Large intestine (tissue), 12 donors: ENCODE measurements at places on chromosomes 1 and 21. TPM values are rescaled to one million over a fixed set of nuclear protein-coding genes. Genes with fewer than 3 reads are reported as not detected.

Gene NR0B2
- polyA plus RNA-seq, result 91.2 TPM

Gene MPL
- 0.21 TPM for polyA plus RNA-seq

Gene GPR37L1
- 0.10 TPM for polyA plus RNA-seq

Gene SH2D5
- polyA plus RNA-seq, result 0.22 TPM

Gene NUAK2
- 8.5 TPM for polyA plus RNA-seq

Gene RGS13
- 2.3 TPM for polyA plus RNA-seq

Gene AMIGO1
- 2.0 TPM for polyA plus RNA-seq

Gene SYPL2
- polyA plus RNA-seq, result 0.60 TPM

DNA sequence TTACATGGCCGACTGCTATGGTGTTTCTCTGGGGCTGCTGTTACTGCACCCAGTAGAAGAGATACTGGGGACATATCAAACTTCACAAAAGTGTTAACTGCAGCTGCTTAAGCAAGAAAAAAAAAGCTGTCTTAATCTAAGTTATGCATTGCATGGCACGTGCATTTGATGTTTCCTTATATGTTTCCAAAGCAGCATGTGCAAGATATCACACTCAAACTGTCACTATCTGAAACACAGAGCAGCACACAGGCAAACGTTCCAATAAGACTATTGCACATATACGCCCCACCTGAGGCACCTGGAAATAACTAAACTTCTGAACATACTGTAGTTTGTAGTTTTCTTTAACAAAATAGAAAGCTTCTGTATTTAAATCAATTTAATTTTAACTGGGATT, 671.4 kb upstream of the ADGRL2 start:
- DNase-seq, result no peak
- H3K4me3 ChIP-seq, result no peak overlapping the region
- H3K4me1 ChIP-seq, result no peaks in the 10 kb centered on the region
- H3K27me3 ChIP-seq, result no peaks in the 10 kb centered on the region
- no peak overlapping the region for H3K27ac ChIP-seq

GRCh38 chr1:18899363-18900049, 2.8 kb downstream of the ALDH4A1 start:
- no peaks in the 10 kb centered on the region for H3K36me3 ChIP-seq
- no peak overlapping the region for H3K4me3 ChIP-seq
- H3K27me3 ChIP-seq, result peaks cover 58% of the 10 kb centered on the region
- DNase-seq, result no peak

GRCh38 chr1:15584489-15585363, at the start of gene AGMAT:
TSS of gene AGMAT (minus strand) at chr1:15585051. CDS start at chr1:15584967, 84 bp downstream.
- H3K27ac ChIP-seq, result peak within 1 kb of the TSS; percentile 85
- DNase-seq, result peak; percentile 78
- no peaks in the 10 kb centered on the region for H3K27me3 ChIP-seq
- peaks cover 9% of the 10 kb centered on the region for H3K4me1 ChIP-seq
- peak within 1 kb of the TSS; percentile 89 for H3K4me3 ChIP-seq
- peaks cover 7% of the 10 kb centered on the region for H3K36me3 ChIP-seq

DNA sequence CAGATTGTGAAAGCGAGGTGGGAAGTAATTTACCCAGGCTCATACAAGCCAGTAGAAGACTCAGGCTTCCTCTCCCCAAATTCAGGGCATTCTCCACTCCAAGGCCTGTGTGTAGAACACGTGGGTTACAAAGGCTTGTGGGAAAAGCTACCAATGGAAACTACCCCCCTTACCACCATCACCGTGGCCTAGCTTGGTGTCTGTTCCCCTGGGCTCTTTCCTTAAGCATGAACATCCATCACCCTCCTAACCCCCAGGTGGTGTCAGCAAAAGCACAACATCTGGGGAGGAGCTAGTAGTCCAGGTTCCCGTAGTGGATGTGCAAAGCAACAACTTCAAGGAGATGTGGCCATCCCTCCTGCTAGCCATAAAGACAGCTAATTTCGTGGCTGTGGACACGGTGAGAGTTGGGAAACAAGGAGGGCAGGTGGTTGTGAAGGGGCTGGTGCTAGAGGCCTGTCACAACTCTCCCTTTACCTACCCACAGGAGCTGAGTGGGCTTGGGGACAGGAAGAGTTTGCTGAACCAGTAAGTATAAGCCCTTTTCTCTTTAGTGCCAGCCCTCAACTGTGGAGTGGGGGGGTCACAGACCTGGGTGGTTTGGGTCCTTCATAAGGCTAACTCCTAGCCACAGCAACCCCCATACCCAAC, 701 bp upstream of the MUTYH start:
- DNase-seq, result no peak
- peak overlapping the region; percentile 95 for H3K27ac ChIP-seq
- no peaks in the 10 kb centered on the region for H3K27me3 ChIP-seq
- peaks cover 38% of the 10 kb centered on the region for H3K4me1 ChIP-seq
- peaks cover 49% of the 10 kb centered on the region for H3K36me3 ChIP-seq

GRCh38 chr1:161374373-161374772, 6.7 kb upstream of the CFAP126 start:
- no peak for DNase-seq
- H3K27ac ChIP-seq, result no peak overlapping the region
- H3K4me1 ChIP-seq, result no peaks in the 10 kb centered on the region
- no peak overlapping the region for H3K4me3 ChIP-seq
- H3K36me3 ChIP-seq, result no peaks in the 10 kb centered on the region

GRCh38 chr1:45934947-45935346, 131.5 kb downstream of the MAST2 start:
- H3K4me3 ChIP-seq, result no peak overlapping the region
- no peak overlapping the region for H3K27ac ChIP-seq
- no peak for DNase-seq
- H3K36me3 ChIP-seq, result peaks cover 5% of the 10 kb centered on the region
- H3K4me1 ChIP-seq, result no peaks in the 10 kb centered on the region
- H3K27me3 ChIP-seq, result no peaks in the 10 kb centered on the region

DNA sequence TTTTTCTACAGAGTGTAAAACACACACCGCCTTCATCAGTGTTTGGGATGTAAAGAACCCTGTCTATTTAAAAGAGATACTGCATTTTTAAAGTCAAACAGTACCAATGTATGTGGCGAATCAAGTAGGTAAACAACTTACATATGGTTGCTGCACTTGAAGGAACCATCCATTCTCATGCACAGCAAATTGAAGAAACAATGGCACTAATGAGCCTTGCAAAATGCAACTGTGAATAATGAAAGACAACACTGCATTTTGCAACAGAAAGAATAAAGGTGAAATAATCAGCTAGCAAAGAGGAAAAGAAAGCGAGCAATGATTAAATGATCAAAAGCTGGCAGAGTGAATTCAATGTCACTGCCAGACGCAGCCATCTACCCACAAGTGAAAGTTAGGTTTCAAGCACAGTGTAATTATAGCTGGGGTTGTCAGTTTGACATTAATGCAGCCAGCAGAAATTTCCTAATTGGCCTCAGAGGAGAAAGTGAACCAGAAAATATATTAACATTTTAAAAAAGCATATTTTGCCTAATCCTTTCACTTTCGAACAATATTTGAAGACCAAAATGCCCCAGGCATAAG, 10.9 kb upstream of the BARHL2 start:
- H3K27ac ChIP-seq, result no peak overlapping the region
- H3K4me3 ChIP-seq, result no peak overlapping the region
- DNase-seq, result no peak
- H3K36me3 ChIP-seq, result no peaks in the 10 kb centered on the region
- H3K4me1 ChIP-seq, result peaks cover 12% of the 10 kb centered on the region
- H3K27me3 ChIP-seq, result peaks cover 98% of the 10 kb centered on the region

DNA sequence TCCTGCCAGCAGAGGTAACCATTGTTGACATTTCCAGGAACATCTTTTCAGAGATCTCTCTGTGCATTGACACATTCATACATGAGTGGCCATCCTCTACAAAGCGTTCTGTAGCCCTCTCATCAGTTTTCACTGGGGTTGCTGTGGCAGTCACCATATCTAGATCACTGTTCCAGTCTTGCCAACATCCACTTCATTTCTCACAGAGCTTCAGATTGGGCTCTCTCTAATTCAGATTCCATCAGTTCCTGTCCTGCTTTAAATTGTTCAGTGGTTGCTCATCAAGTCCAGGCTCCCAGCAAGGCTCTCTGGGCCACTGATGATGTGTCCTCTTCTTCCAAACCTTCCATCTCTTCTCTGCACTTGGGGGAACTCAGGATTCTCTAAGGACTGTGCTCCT, 173.7 kb downstream of the KCNJ6 start:
- DNase-seq, result no peak
- H3K4me3 ChIP-seq, result no peak overlapping the region
- no peaks in the 10 kb centered on the region for H3K27me3 ChIP-seq
- H3K27ac ChIP-seq, result no peak overlapping the region
- no peaks in the 10 kb centered on the region for H3K4me1 ChIP-seq

- no peaks in the 10 kb centered on the region for H3K4me1 ChIP-seq
- no peak for DNase-seq
- no peak overlapping the region for H3K4me3 ChIP-seq
Measured at GRCh38 chr21:16069178-16070112, 339.7 kb downstream of the USP25 start.

DNA sequence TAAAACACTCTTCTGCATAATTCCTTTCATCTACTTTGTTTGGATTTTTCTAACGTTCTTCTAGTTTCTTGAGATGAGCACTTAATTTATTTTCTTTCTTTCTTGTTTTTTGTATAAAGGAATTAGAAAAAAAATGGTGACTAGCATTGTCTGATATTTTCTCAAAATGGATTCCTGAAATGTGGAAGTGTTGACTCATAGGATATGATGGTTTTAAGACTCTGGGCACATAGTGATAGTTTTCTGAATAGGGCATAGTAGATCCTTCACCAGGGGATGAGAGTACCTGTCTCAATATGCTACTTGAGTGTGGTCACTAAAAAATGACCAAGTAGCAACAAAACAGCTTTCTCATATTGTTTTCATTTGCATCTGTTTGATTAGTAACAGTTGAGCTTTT, 100.9 kb downstream of the PEX14 start:
- H3K36me3 ChIP-seq, result peaks cover 3% of the 10 kb centered on the region
- H3K27me3 ChIP-seq, result no peaks in the 10 kb centered on the region
- H3K4me3 ChIP-seq, result no peak overlapping the region

- peaks cover 13% of the 10 kb centered on the region for H3K27me3 ChIP-seq
- no peak for DNase-seq
- no peaks in the 10 kb centered on the region for H3K36me3 ChIP-seq
- H3K4me1 ChIP-seq, result no peaks in the 10 kb centered on the region
Measured at GRCh38 chr21:38596264-38597042, 98.2 kb upstream of the ERG start.

DNA sequence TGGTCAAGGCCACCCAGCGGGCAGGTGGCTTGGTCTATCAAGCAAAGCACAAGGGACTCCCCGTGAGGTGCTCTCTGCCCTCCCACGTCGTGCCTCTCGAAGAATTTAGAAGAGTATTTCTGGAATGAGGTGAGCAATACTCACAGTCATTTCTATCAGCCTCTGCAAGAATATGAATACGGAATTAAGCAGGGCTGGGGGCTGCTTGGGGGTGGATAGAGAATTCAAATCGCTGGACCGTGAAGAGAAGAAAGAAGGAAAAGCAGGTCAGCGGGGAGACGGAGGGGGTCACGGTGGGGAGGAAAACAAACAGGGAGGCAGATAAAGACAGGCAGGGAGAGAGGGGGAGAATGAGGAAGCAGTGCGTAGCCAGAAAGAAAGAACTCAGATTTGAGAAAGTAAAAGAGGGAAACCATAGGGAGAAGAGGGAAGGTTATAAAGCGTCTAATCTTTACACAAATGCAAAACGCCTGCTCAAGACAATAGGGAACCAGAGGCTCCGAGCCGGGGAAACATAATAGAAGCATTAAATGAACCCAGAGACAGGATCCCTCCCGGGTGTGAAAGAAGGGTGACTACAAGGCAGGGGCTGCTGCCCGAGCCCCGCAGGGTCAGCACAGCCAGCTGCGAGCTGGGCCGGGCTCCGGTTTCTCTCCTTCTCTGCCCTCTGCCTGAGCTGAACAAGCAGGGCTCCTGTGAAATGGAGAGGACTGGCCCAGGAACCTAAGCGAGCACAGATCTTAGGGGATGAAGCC, 2.1 kb upstream of the EDN2 start:
- DNase-seq, result no peak
- peaks cover 44% of the 10 kb centered on the region for H3K4me1 ChIP-seq
- no peaks in the 10 kb centered on the region for H3K36me3 ChIP-seq

GRCh38 chr1:74681851-74682250, 8.3 kb upstream of the ERICH3 start:
- no peak overlapping the region for H3K4me3 ChIP-seq
- H3K36me3 ChIP-seq, result no peaks in the 10 kb centered on the region
- H3K4me1 ChIP-seq, result no peaks in the 10 kb centered on the region
- no peak for DNase-seq
- no peak overlapping the region for H3K27ac ChIP-seq

- no peaks in the 10 kb centered on the region for H3K27me3 ChIP-seq
- no peaks in the 10 kb centered on the region for H3K36me3 ChIP-seq
- DNase-seq, result no peak
- no peaks in the 10 kb centered on the region for H3K4me1 ChIP-seq
- H3K27ac ChIP-seq, result no peak overlapping the region
- no peak overlapping the region for H3K4me3 ChIP-seq
Measured at GRCh38 chr1:37174341-37174740, 140.0 kb upstream of the GRIK3 start.

- no peak overlapping the region for H3K4me3 ChIP-seq
- no peaks in the 10 kb centered on the region for H3K27me3 ChIP-seq
- peaks cover 6% of the 10 kb centered on the region for H3K4me1 ChIP-seq
- no peaks in the 10 kb centered on the region for H3K36me3 ChIP-seq
Measured at GRCh38 chr1:160858097-160858496, 4.6 kb downstream of the CD244 start.

- no peak overlapping the region for H3K4me3 ChIP-seq
- no peak overlapping the region for H3K27ac ChIP-seq
- no peaks in the 10 kb centered on the region for H3K36me3 ChIP-seq
- no peaks in the 10 kb centered on the region for H3K27me3 ChIP-seq
- no peaks in the 10 kb centered on the region for H3K4me1 ChIP-seq
Measured at GRCh38 chr1:2604844-2605508, 18.4 kb downstream of the PRXL2B start.

DNA sequence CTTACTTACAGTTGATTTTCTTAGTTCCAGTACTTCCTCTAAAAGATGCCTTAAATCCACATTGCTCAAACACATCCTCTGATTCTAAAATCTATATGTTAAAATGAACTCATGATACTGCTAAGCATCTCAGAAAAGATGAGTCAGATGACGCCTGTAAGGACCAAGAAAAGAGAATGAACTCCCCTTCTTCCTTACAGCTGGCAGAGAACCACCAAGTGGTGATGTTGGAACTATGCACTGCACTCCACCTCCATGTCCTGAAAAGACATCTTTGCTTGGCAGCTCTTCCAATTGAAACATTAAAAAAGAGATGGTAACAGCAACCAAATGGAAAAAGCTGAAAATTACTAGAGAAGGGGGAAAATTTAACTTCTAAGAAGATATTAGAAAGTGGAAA, 648.8 kb downstream of the PTPRC start:
- no peaks in the 10 kb centered on the region for H3K36me3 ChIP-seq
- no peaks in the 10 kb centered on the region for H3K27me3 ChIP-seq
- H3K4me3 ChIP-seq, result no peak overlapping the region
- no peak for DNase-seq

- H3K27me3 ChIP-seq, result no peaks in the 10 kb centered on the region
- peak; percentile 98 for DNase-seq
- no peaks in the 10 kb centered on the region for H3K36me3 ChIP-seq
- H3K4me3 ChIP-seq, result no peak overlapping the region
Measured at GRCh38 chr1:202105571-202106339, 17.0 kb upstream of the GPR37L1 start.
